ENCODE measurements at places on chromosomes 13 and 19.

DNA sequence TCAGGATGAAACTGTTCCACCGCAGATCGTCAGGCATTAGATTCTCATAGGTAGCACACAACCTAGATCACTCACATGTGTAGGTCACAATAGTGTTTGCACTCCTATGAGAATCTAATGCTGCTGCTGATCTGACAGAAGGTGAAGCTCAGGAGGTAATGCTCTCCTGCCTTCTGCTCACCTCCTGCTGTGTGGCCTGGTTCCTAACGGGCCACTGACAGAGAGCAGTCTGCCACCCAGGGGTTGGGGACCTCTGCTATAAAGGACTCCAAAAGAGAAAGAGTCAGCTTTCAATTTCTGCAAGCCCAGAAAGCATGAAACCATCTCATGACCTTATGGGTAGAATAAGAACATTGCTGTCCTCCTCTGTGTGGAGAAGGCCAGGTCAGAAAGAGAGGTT, 43.5 kb upstream of the PCCA start:
- DNase-seq, result no peak

DNA sequence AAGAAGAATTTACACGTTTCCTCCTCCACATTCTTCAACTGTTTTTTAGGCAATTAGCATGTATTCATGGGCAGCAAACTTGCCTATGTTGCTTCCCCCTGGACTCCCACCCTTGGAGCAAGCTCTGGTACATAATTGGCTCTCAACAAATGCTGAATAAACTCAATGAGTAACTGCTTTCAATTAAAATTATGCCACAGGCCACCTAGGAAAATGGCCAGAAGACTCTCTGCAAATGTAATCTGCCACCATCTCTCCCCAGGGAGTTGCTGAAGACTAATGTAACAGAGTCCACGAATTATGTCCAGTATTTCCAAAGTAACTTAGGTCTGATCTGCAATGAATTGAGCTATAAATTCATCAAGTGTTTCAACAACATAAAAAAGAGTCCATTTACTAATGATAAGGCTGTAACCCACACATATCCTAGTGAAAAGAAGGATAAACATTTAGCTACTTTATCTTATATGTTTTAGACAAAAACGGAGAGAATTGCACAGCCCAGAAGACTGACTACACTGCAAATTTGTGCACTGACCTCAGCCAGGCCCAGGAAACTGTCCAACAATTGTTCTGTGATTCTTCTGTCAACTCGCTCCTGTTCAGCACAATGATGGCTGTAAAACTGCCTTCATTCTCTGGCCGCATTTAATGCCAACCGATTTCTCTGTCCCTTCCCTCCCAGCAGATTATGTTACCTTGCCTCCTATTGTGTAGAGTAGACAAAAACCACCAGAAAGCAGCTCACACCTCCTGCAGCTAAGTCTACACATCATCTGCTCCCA, 808.6 kb upstream of the ARGLU1 start:
- DNase-seq, result no peak

DNA sequence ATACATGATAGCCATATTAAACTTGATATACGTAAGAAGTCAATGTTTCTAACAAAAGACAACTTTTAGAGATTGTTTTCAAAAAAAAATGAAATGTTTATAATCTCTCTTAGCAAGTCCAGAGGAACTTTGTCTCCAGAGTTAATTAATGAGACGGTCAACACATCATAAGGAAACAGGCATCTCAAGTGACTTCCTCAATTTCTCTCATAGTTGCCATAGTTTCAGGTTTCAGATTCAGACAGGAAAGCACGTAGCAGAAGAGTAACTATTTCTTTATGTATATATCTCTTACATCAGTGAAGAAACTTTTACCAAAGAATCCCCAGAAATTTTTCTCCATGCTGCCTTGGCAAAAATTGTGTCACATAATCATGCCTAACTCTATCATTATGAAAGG, 159.6 kb upstream of the ATXN8OS start:
- no peak for DNase-seq

- DNase-seq, result no peak
Measured at GRCh38 chr19:42697884-42698283, 42.4 kb downstream of the PSG3 start.

- no peak for DNase-seq
Measured at GRCh38 chr19:18845961-18846360, 14.2 kb downstream of the UPF1 start.

- DNase-seq, result no peak
Measured at GRCh38 chr13:111380431-111380830, 60.0 kb downstream of the TEX29 start.

DNA sequence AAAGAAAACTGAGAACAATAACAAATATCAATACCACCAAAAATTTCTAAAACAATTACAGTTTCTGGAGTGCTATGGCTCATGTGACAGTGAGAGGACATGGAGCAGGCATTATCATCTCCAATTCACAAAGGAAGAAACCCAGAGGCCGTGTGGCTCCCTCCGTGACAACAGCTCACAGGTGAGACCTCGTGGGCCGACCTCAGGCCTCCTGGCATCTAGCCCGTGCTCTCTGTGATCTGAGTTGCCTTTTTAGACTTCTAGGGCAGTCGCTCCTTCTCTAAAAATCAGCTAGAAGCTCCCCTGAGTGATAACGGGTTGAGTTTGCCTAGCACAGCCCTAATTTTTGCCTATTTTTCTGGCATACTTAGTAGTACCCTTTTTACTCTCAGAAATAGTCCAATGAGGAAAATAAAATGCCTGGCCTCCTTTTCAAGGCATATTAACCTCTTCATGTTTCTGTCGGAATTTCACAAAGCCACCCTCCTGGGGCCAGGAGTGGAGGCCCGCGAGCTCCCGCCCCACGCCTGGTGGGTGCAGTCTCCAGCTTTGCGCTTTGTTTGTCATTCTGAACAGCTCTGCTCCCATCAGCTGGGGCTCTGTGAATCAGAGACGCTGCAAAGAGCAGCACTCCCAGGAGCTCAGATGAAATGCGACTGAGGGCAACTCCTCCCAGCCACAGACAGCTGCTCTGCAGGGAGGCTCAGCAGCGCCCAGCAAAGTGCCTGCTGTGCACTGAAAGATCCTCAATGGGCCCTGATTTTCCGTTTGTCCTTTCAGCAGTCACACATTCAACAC, 292.5 kb downstream of the UQCRFS1 start:
- DNase-seq, result no peak

GRCh38 chr13:106610486-106610885, 42.5 kb upstream of the ARGLU1 start:
- DNase-seq, result no peak

GRCh38 chr13:71316792-71317363, 550.1 kb downstream of the DACH1 start:
- no peak for DNase-seq

DNA sequence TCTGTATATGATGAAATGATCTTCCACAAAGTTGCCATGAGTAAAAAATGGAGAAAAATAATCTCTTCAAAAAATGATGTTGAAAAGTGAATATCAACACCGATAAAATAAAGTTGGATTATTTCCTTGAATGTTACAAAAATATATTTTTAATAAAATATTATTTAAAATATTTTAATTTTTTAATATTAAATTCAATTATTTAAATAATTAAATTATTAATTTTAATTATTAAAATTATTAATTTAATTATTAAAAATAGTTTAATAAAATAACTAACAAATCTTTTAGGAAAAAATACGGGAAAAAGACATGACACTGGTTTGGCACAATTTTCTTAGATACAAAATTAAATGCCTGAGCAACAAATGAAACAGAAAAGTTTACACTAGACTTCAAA, 21.3 kb downstream of the ZNF626 start:
- DNase-seq, result no peak

DNA sequence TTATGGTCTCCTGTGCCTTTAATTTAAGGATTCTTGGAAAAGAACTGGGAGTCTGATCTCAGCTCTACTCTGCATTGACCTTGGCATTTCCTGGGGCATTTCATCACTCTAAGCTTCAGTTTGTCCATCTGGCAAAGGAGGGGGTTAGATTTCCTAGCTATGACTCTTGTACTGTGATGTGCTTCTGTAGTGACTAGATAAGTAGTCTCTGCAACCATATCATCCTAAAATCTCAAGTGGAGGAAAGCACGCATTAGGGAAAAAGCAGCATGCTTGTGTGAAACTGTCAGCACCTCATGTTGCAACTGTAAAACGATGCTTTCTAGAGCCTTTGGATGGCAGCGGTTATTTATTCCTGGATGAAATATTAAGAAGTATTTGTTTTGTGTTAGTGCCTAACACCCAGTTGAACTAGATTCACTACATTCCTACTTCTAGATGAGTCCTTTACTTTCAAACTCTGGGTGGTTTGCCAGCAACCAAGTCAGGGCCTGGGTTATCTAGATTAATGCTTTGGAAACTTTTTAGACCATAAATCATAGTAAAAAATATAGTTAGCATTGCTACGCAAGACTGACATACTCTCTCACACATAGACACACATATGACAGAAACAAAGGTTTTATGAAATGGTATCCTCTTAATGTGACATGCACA, 6.8 kb downstream of the WDFY2 start:
- DNase-seq, result peak; percentile 45

DNA sequence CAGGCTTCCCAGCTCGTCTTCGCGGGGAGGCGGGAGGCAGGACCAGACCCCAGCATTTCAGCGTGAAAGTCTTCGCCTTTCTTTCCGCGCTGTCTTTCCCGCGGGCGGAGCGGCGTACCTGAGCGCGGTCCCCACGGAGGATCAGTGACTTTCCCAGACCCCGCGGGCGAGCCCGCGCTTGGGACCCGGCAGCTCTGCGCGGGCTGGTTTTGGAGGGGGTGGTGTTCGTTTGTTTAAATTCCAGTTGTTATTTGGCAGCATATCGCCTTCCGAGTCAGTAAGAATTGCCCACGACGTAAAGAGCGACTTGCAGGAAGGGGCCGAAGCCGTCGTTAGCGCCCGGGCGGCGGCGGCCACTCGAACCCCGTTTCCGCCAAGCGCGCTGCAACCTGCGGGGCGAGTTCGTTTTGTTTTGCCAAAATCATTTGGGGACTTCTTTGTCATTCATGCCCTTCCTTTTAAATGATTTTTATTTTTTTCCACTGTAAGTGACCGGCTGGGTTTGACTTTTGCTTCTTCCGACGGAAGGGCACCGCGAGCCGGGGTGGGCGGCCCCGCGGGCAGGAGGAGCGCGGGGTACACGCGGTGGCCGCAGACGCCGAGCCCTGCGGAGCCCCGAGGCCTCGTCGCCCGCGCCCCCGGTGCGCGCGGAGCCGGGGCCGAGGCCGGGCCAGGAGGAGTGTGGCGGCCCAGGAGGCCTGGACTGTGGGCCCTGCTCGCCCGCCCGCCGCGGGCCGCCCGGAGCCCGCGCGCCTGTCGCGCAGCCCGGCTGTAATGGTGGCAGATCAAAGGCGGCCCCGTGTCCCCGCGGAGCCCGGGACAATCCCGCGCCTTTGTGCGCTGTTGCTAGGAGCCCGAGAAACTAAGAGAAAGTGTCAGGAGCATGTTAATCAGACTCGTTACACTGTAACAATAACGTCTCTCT, 75.9 kb downstream of the ZIC5 start:
- no peak for DNase-seq

- DNase-seq, result no peak
Measured at GRCh38 chr19:42397263-42398166, 7.4 kb upstream of the CNFN start.

GRCh38 chr13:71605744-71606143, 261.3 kb downstream of the DACH1 start:
- DNase-seq, result no peak

GRCh38 chr19:45782820-45783785, 813 bp upstream of the DMPK start:
- DNase-seq, result peak; percentile 76

DNA sequence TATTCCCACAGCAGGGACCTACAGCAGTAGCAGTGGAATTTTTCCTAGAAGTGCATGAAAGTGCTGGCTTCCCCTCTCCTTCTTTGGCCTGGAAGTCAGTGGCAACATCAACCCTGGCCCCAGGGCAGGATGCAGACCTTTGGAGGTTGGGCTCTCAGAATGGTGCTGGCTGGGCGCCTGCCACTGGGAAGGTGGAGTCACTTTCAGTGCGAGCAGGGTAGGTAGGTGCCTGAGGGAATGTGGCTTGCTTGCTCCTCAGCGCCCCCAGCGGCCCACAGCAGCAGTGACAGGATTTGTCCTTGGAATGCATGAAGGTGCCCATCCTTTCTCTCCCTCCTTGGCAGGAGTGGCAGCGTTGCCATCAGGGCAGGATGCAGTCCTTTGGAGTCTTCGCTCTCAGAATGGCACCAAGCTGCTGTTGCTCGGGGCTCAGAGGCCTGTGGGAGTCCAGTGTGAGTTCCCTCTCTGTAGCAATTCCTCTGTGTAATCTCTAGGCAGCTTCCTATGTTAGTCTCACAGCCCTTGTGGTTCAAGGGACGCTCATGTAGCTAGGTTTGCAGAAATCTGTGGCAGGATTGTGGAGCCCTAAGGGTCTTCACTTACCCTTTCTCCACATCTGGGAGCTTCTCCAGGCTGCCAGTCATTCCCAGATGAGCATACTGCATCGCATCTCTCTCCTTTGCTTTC, 354.4 kb upstream of the DACH1 start:
- peak; percentile 12 for DNase-seq

GRCh38 chr19:54100561-54100960, at the start of gene OSCAR:
TSS of gene OSCAR (minus strand) at chr19:54100803. CDS start at chr19:54100792, 11 bp downstream.
- DNase-seq, result no peak

- peak; percentile 64 for DNase-seq
Measured at GRCh38 chr19:53192771-53193534, at the start of gene ZNF665. TSS of gene ZNF665 (minus strand) at chr19:53193358. CDS start at chr19:53182898, 10,460 bp downstream.

DNA sequence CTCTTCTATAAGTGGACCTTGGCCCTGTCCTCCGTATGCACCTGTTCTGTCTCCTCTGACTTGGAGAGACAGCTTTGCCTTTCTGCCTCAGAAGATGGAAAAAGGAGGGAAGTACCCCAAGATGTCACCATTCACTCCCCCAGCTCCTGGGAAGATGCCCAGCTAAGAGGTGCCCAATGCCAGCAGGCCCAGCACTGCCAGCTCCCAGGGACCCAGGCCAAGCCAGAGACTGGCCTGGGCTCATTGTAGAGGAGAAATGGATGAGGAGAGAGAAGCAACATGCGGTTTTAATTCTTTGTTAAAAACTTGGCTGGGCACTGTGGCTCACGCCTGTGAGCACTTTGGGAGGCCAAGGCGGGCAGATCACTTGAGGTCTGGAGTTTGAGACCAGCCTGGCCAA, 111.5 kb upstream of the ZNF507 start:
- no peak for DNase-seq
